Adipocyte (in vitro differentiated cells): ENCODE measurements at places on chromosomes 1 and 21.

GRCh38 chr1:48761986-48762385, 14.7 kb downstream of the BEND5 start:
- DNase-seq = peak; percentile 83

DNA sequence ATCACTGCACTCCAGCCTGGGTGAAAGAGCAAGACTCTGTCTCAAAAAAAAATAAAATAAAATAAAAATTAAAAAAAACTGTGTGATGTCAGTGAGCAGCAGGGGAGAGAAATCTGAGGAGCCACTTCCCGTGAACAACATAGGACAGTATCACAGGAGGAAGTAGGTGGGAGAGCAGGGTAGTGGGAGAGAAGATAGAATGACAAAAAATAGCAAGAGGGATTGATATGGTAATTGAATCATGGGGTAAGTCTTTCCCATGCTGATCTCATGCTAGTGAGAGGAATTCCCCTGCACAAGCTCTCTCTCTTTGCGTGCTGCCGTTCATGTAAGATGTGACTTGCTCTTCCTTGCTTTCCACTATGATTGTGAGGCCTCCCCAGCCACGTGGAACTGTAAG, 81.6 kb upstream of the PBX1 start:
- no peak for DNase-seq

DNA sequence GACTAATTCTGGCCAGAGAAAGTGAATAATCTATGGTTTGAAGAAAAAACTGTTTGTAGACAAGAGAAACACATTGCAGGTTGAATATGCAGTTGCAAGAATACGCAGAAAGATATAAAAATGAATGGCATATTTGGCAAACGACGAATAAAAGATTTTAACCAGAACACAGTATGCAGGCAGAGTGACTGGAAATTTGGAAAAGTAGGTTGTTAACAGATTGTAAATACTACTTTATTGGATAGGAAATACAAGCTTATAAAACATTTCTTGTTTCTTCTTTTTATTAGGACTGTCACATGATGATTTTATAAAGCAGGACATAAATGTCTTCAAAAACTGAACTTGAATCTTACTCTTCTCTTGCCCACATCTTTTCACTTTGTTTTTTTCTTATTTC, 573.3 kb upstream of the PBX1 start:
- no peak for DNase-seq

GRCh38 chr1:13583966-13584791, 547 bp downstream of the PDPN start:
- DNase-seq = no peak

DNA sequence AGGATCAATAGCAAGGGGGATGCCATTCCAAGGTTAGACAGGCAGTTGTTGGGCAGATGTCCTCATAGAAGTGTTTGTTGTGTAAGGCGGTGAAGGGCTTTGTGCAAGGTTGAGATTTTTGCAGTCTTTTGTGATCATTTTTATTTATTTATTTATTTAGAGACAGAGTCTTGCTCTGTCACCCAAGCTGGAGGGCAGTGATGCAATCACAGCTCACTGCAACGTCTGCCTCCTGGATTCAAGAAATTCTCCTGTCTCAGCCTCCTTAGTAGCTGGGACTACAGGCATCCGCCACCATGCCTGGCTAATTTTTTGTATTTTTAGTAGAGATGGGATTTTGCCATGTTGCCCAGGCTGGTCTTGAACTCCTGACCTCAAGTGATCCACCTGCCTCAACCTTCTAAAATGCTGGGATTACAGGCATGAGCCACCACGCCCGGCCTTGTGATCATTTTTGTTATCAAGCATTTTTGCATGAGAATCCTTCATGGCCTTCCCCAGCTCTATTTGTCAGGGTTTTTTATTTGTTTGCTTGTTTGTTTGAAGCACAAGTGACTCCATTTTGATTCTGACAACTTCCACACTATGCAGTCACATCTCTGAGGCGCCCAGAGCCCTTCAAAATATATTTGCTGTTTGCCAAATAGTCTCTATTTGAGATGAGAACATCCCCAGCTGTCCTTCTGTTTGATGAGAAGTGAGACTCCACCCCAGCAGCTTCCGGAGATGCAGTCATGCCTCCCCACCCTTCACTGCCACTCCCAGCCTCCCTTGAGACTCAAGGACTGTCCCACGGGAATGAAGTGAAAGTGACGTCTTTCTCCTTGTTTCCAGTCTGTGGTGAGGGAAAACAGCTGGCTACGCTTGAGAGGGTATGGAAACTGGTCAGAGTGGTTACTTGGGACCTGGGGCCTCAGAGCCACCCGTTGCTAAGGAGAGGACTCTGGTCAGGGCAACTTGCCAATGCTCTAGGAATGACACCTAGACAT, 38.0 kb downstream of the TMEM50B start:
- peak; percentile 58 for DNase-seq

DNA sequence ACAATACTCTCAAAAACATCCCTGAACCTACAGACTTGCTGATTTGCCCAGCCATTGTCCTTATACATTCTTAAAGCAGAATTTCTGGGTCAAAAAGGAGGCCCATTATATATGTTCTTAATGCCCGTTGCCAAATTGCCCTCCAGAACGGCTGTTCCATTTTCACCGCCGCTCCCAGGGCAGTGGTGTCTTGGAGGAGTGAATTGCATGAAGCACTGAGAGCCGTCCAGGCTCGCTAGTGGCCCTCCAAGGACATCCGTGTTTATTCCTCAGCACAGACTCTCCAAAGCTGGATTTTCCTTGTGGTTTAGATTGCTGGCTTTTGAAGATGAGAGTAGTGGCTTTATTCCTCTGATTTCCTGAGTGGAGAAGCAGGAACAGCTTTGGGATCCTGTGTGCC, 68.8 kb downstream of the FHAD1 start:
- DNase-seq = no peak

GRCh38 chr1:47569681-47570470, 132.0 kb downstream of the FOXD2 start:
- peak; percentile 88 for DNase-seq

DNA sequence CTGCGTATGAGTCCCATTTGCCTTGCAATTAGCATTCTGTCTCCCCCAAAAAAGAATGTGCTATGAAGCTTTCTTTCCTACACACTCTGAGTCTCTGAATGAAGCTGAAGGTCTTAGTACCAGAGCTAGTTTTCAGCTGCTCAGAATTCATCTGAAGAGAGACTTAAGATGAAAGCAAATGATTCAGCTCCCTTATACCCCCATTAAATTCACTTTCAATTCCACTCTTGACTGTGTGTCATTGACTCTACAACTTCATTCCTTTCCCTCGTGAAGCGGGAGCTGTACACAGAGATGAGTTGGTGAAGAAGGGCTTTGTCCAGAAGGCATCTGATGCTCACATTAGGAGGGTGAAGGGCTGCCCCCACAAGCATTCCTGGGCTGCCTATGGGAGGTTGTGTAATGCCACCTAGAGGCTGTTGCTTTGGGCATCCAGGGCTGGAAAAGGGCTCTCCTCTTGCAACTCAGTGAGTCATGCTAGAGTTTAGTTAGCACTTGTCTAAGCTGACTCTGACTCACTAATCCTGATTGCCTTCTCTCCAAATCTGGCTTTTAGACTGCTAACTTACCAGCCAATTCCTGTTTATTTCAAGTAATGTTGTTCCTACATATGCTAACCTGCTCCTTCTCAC, 1.8 kb downstream of the SPRR1B start:
- DNase-seq = peak; percentile 8

DNA sequence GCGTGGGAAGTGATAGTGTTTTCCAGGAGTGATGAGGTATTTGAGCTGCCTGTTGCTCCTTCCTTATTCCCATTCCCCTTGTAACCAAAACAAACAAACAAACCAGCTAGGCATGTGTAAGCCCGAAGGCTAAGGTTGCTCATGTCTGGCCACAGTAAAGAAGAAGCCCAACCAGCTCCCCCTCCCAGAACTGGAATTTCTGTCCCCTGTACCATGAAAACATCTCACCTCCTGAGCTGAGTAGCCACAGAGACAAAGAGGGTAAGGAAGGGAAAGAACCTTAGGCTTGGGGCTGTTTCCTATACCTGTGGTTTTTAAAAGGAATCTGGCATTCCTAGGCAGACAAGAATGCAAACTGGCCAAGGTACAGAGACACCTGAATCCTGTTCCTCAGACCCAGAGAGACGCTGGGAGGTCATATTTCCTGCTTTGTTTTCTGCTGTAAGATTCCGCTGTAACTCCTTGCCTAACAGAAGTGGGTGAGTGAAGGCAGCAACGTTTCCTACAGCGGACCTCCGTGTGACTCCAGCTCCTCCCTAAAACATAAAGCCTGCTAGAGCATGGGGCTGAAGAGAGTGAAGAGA, 41.7 kb upstream of the RAB4A start:
- DNase-seq = peak; percentile 37

GRCh38 chr1:79982211-79982610, 975.7 kb upstream of the ADGRL4 start:
- peak; percentile 65 for DNase-seq

- no peak for DNase-seq
Observed at GRCh38 chr1:75514270-75514669, 96.6 kb downstream of the SLC44A5 start.

GRCh38 chr1:172662464-172663109, 3.7 kb downstream of the FASLG start:
- DNase-seq = peak; percentile 52

DNA sequence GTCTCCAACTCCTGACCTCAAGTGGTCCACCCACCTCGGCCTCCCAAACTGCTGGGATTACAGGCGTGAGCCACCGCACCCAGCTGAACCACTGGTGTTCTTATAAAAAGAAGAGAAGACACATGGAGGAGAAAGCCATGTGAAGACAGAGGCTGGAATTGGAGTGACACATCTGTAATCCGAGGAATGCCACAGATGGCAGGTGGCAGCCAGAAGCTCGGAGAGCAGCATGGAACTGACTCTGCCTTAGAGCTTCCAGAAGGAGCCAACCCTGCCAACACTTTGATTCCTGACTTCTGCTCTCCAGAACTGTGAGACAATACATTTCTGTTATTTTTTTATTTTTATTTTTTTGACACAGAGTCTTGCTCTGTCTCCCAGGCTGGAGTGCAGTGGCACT, 59.0 kb upstream of the ATP2B4 start:
- no peak for DNase-seq
